ENCODE measurements at places on chromosomes 6 and 20.

DNA sequence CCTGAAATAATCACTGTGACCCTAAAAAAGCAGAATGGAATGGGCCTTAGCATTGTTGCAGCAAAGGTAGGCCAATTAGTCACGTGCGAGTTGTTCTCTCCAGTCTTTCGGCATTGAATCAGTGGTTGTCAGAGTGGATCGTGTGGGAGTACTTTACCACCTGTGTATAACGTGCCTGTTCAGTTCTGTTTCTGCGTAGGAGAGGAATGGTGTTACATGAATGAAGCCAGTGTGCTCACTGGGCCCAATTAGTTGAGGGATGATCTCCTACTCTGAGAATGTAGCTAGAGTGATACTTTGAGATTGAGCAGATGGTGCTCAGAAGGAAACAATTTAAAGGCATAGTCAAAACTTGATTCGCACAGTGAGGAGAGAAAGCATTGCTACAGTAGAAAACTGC, 72.4 kb upstream of the KIF25 start:
- no peak for DNase-seq

DNA sequence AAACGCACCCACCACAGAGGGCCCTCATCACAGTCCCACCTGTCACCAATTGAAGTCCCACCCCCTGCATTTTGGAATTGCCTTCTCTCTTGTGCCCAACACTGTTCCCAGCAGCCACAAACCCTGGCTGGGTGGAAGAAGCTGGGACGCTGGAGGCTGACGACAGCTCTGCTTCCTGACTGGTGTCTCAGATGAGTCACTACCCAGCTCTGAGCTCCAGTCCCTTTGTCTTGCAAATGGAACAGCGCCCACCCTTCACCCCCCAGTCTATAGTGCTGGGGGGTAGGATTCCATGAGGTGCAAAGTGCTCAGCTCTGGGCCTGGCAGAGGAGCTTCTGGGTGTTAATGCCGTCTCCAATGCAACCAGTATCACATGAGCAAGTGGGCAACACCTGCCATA, 85.3 kb downstream of the DLGAP4 start:
- DNase-seq = no peak

DNA sequence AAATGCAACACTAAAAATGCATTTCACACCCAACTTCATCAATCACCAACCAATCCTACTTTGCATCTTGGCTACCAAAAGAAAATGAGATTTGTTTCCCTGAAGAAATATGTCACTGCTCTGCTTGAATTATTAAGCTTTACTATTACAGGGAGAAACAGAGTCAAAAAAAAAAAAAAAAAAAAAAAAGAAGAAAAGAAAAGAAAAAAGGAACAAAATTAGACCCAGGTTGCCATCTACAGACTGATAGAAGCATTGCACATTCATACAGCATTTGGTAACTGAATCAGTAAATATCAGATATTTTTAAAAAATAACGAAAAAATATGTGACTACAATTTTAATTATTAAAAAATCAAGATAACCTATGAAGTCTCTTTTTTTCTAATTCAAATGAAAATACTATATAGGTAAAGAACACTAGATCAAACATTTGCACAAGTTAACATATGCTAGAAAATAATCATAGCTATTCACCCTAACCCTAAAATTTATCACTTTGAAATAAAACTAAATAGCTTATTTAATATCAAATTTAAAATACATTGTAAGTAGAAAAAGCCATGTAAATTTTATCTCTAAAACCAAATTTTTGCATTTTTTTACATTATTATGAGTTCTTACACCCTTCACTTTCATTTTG, 83.3 kb downstream of the DCDC2 start:
- no peak for DNase-seq

- peak; percentile 75 for DNase-seq
Measured at GRCh38 chr6:119147101-119148053, 68.9 kb upstream of the FAM184A start.

- DNase-seq = no peak
Measured at GRCh38 chr6:3541006-3541585, 84.2 kb upstream of the SLC22A23 start.

GRCh38 chr6:113351173-113351834, 505.8 kb upstream of the MARCKS start:
- peak; percentile 68 for DNase-seq

GRCh38 chr6:113856625-113857555, at the start of gene MARCKS:
TSS of gene MARCKS (plus strand) at chr6:113857345. CDS start at chr6:113857746, 401 bp downstream.
- peak; percentile 81 for DNase-seq

GRCh38 chr6:162846723-162847122, 118.9 kb downstream of the PACRG start:
- no peak for DNase-seq

DNA sequence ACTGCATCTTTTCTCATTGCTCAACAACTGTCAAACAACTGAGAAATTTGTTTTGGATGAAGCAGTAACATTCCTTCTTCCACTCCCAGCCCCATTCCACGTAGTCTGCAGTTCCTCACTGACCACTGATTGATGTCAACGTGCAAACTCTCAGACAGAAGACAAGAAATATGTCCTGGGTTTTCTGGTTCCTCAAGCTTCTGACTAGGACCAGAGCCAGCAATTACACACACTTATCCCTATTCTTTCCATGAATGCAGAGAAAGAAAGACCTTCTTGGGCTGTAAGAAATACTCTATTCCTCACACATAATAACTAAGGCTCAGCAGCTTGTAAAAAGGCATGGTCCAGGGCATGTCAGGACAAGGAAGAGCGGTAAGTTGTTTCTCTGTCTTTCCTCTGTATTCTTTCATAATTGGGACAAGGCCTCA, 790.1 kb upstream of the SLC35B3 start:
- no peak for DNase-seq

DNA sequence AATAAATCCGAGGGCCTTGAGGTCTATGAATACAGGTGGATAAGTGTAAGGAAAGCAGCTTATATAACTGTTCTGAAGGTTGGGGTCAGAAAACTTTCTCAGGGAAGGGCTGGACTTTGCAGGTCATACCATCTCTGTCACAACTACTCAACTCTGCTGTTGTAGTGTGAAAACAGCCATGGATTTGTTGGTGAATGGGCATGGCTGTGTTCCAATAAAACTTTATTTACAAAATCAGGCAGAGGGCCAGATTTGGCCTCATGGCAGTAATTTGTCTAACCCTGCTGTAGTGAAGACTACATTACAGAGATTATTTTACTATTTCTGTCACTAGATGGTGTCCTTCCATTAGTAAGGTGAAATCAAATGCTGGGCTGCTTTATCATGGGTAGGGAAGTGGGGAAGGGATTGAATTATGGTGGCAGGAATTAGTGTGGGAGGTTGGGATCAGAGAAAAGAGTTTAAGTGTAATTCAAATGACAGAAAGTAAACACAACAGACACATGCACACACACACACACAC, 409.6 kb upstream of the CHD6 start:
- DNase-seq = no peak

DNA sequence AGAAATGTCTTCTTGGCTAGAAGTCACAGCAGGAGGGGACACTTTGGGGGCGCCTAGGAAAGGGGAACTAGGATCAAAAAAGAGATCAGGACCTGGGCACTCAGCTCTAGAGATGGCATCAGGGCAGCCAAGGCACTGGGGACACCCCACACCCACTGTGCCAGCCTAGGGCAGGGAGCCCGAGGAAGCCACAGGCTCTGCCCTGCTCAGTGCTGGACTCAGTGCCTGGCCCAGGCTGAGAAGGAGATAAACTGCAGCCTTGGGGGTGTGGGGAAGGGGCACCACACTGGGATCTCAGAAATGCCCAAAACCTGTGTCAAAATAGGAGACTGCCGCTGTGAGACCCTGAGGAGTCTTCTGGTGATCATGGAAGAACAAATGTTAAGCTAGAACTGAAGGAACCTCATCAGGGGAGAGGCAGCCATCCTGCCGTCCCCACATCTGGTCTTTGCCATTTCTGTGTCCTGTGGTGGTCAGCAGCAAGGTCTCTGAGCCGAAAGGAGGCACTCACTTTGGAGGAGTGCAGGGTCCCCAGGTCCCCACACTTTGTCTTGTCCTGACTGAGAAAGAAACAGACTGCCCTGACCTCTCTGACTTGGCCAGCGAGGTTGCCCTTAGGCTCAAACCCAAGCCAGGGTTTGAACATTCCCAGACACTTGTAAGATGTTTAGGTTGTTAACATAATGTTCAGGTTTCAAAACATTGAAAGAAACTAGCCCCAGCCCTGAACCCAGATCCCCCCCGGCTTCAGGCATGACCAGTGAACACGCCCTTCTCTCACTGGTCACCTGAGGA, 2.3 kb downstream of the ARFRP1 start:
- DNase-seq = no peak

- no peak for DNase-seq
Measured at GRCh38 chr6:24458941-24459340, 30.4 kb downstream of the GPLD1 start.

DNA sequence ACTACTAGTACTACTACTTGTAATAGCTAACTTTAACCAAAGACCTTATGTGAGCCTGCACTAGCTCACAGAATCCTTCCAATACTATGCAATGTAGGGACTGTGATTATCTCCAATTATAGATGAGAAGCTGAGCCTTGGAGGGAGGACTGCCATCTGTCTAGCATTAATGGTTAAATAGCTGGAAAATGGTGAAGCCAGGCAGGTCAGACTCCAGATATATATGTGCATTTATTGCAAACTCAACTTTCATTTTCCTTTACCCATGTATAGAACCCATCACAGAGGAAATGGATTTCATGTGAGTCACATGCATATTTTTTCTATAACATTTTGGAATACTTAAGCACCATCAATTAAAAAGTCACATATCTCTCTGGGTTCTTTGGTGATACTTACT, 229.9 kb downstream of the BCAS1 start:
- no peak for DNase-seq

- DNase-seq = no peak
Measured at GRCh38 chr20:3734111-3734843, 1.8 kb downstream of the HSPA12B start.

DNA sequence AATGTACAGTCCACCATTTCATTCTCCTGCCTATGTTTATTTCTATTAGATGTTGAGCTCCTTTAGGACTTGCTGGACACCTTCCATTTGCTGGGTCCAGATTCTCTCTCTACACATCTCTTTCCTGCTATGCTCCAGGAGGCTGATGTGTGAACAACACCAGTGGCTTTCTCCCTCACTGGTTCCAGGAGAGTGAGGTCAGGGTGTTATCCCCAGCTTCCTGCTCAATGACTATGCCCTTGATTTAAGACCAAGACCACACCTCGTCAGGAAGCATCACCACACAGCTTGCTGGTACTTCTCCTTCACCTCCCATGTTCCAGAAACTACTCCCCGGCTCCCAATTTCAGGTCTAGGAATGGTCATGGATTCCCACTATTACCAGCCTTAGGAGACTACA, 31.3 kb upstream of the E2F3 start:
- DNase-seq = no peak

DNA sequence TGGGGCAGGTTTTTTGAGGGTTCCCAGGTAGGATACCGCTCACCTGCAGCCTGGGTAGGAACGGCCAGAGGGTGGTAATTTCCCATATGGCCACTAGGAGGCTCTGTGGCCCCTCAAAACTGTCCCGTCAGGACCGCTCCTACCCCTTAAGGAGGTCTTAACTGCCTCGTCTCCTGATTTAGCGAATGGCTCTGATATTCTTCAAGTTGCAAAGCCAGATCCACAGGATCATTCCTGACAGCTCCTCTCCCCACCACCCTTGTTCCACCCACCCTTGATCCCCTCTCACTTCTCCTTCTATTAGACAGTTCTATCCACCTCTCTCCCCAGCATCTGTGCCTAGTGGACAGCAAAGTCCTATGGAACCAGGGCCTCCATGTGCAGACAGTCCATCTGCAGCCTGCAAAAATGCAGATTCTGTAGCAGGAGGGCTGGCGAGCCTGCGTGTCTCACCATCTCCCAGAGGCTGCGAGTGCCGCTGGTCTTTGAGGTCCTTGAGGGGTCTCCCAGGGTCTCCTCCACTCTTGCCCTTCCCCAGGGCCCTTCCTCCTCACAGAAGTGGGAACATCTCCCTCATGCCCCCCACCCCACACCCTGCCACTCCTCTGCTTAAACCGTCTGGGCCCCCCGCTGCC, 34.3 kb upstream of the ZBP1 start:
- DNase-seq = peak; percentile 25

- no peak for DNase-seq
Measured at GRCh38 chr6:36912030-36912454, 26.3 kb downstream of the C6orf89 start.

DNA sequence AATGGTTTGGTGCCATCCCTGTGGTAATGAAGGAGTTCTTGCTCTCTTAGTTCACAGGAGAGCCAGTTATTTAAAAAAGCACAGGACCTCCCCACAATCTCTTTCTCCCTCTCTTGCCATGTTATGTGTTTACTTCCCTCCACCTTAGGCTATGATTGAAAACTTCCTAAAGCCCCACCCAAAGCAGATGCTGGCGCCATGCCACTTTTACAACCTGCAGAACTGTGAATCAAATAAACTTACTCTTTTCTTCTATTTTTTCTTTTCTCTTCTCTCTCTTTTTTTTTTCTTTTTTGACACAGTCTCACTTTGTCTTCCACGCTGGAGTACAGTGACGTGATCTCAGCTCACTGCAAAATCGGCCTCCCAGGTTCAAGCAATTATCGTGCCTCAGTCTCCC, 508.4 kb upstream of the EPHA7 start:
- no peak for DNase-seq

- no peak for DNase-seq
Measured at GRCh38 chr6:38750968-38751615, 36.0 kb downstream of the DNAH8 start.

GRCh38 chr6:40585651-40586269, 1.4 kb downstream of the LRFN2 start:
- no peak for DNase-seq

GRCh38 chr6:158338311-158339112, 26.2 kb downstream of the TULP4 start:
- no peak for DNase-seq

DNA sequence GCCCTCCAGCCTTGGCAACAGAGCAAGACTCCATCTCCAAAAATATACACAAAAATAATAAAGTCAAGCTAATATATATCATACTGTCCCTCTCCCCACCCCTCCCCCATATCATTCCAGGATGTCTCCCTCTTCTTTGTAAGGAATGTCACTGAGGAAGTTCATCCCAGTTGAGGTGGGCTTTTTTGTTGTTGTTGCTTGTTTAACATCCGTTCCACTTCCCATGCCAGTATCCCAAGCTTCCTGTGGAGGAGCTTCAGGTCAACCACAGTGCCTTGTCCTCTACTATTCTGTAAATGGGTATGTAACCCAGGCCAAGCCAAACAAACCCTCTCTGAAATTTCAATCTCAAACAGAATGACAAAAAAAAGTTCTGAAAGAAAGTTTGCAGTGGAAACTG, 19.0 kb upstream of the PTPN1 start:
- DNase-seq = no peak

DNA sequence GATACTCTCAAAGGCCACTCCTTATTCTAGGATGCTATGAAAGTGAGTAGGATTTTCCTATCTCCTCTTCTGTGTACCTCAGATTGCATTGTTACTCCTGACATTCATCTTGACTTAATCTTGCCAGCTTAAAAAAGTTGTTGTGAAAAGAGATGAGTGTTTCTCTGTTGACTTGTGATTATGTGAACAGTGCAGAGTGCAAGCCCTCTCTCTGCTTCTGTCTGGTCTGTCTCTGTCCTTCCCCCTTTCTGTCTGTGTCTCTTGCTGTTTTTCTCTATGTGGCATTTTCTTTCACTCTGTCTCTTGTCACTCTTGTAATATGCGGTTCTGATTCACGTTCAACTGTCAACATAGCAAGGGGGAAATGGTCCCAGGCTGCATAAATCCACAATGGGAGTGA, 306.6 kb downstream of the FARS2 start:
- DNase-seq = no peak
